ENCODE measurements at places on chromosomes 13 and 19. TPM values are rescaled to one million over a fixed set of nuclear protein-coding genes. Genes with fewer than 3 reads are reported as not detected.

CD70 gene
- polyA plus RNA-seq = not detected

CEACAM4 gene
- polyA plus RNA-seq = not detected

DACH1 gene
- polyA plus RNA-seq = 30.3 TPM

ELSPBP1 gene
- 0.29 TPM for polyA plus RNA-seq

IQCN gene
- polyA plus RNA-seq = 9.0 TPM

SSC5D gene
- polyA plus RNA-seq = 2.3 TPM

CRX gene
- not detected for polyA plus RNA-seq

- DNase-seq = peak; percentile 21
Observed at GRCh38 chr13:112362021-112362420, 14.1 kb upstream of the SPACA7 start.

- DNase-seq = no peak
Observed at GRCh38 chr19:13968999-13969398, 16.7 kb downstream of the DCAF15 start.

DNA sequence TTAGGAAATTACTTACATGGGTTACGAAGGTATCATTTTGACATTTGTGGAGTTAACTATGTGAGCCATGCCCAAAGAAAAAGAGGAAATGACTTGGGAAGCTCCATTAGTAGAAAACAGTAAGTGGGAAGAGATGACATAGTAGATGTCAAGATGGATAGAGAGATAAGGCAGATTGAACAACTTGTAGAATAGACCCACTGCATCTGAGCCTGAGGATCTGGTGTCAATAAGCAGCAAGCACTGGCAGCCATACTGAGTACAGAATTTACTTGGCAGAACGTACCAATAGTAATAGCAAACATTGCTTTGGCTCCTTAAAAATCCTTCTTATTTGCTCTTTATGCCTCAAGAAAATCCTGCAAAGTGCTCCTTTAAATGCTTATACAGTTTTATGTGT lies 203.8 kb downstream of the GPC6 start:
- no peak for DNase-seq

GRCh38 chr19:10290876-10291553 lies 1.3 kb downstream of the ICAM5 start:
- peak; percentile 26 for DNase-seq

- no peak for DNase-seq
Observed at GRCh38 chr19:662207-662961, 630 bp downstream of the RNF126 start.

GRCh38 chr13:98466634-98467236 lies 110.2 kb downstream of the STK24 start:
- DNase-seq = no peak

GRCh38 chr13:72255908-72256307 lies 388.9 kb upstream of the DACH1 start:
- peak; percentile 26 for DNase-seq

- no peak for DNase-seq
Observed at GRCh38 chr19:47885067-47885463, 1.1 kb downstream of the SULT2A1 start.

DNA sequence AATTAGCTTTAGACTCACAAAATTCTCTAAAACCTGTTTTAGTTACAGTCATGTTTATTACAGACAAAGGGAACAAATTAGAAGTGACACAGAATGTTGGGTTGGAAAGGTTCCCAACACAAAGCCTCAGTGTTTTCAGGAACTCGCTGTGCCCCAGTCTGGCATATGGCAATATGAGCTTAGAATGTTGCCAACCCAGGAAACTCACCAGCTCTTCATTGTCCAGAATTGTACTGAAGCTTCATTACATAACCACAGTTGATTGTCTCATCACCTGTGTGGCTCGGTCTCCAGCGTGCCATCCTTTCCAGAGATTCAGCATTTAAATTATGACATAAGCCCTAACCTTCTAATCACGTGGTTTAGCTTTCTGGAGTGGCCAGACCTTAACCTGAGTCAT lies 19.1 kb downstream of the ZNF264 start:
- DNase-seq = no peak

GRCh38 chr13:109818886-109819285 lies 32.5 kb upstream of the IRS2 start:
- no peak for DNase-seq

- no peak for DNase-seq
Observed at GRCh38 chr13:95743192-95743591, 66.3 kb downstream of the DNAJC3 start.

- no peak for DNase-seq
Observed at GRCh38 chr13:101493541-101493940, 41.1 kb downstream of the ITGBL1 start.

DNA sequence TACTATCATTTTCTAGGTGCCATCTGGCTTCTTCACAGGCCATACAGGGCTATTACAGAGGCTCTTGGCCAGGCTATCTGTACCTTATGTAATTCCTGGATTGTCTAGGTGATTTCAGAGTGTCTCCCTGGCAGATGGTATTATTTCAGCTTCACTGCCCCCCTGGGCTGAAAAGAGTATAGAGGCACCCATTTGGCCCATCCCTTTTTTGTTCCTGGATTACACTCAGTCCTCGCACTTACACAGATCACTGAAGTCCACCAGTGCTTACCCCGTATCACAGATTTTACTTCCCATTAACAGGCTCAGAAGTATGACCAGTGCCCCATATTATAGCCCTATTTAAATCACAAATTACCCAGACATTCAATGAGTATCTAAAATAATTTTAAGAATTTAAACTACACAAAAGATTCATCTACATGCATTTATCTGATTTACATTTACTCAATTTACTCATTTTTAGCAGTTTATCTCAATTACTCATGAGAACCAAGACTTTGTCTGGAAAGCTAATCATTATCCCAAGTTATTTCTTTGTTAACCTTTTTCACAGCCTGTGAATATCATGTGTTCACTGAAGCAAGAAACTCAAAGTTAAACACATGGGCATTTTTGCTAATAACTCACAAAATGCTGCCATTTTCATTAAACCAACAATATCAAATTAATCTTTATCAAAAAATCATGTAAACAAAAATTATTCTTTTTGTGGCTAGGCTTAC lies 121.0 kb downstream of the PCDH20 start:
- no peak for DNase-seq

DNA sequence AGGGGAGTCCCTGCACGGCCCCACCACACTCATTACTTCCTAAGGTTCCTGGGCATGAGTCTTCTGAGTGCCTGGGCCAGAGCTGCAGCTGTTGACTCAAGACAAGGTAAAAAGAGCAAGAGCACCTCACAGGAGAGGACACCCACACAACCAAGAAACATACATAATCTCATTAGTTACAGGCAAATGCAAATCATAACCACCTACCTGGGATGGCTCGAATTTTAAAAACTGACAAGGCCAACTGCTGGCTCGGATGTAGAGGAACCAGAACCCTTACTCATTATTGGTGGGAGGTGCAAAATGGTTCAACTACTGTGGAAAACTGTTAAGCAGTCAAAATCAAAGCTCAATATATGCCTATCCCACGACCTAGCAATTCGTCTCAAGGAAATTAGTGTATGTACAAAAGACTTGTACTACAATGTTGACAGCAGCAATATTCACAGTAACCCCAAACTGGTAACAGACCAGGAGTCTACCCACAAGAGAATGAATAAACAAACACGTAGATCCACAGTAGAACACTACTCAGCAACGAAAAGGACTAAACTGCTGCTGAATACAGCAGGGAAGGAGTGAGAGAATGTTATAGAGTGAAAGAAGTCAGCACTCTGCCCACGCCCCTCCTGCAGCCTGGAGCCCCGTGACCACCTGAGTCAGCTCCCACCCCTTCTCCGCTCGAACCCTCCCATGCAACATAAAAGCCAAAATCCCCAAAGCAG lies 15.8 kb downstream of the AKT2 start:
- no peak for DNase-seq

GRCh38 chr19:22608441-22608840 lies 25.7 kb upstream of the ZNF492 start:
- DNase-seq = no peak

GRCh38 chr19:58091251-58091995 lies 6.6 kb downstream of the ZSCAN18 start:
- no peak for DNase-seq

- DNase-seq = no peak
Observed at GRCh38 chr19:31616031-31616430, 266.8 kb upstream of the TSHZ3 start.

GRCh38 chr19:38492181-38492813 lies 58.8 kb downstream of the RYR1 start:
- no peak for DNase-seq

DNA sequence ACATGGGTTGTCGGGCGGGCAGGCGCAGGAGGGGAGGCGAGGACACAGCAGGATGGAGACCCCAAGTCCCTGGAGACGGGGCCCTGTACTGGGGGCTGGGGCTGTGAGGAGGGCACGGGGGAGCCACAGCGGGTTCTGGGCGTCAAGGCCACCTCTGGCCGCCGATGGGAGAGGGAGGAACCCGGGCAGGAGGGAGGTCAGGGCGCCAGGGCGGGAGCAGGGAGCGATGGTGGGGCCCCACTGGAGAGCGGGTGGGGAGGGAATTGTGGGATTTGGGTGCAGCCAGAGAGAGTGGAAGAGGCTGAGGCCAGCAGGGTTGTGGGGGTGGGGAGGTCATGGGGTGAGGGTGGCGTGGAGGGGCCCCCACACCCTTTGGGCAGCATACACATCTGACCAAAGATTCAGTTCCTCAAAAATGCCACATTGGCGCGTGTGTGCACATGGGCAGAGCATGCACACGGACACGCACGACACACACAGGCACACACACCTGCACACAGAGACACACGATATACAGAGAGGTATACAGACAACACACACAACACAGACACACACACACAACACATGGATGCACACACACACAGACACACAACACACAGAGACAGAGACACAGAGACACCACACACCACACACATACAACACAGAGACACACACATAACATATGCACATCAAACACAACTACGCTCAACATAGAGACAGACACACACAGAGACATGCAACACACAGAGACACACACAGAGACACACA lies 54.9 kb downstream of the AP1M1 start:
- no peak for DNase-seq
